ENCODE measurements at places on chromosomes 7 and 10.
A peak's percentile ranks its signal among the peaks of the same experiment; 100 is the strongest.

DNA sequence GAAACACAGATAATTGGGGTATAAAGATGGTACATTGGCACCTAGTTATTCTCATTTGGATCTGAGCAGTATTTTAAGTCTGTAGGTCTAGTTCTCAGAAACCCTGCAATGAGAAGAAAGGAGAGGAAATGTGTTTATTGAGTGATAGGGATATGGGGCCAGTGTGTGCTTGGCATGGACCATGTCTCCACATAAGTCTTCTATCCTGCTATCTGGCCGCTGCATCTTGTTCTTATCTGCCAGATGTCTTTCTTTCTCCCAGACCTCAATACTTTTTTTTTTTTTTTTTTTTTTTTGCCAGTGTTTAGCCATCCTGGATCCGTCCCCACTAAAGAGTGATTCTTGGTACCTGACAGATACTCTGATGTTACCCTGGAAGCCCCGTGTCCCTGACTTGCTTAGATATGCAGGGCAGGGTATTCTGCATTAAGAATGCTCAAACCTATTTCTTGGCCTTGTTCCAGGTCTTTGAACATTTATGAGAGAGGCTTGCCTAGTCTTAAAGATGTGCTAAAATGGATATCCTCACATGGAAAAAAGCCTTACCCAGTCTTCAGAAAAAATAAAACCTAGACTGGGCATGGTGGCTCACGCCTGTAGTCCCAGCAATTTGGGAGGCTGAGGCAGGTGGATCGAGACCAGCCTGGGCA lies 10.0 kb downstream of the MTURN start:
- DNase-seq: no peak

- DNase-seq: no peak
Measured at GRCh38 chr10:43039624-43040481, 37.0 kb upstream of the RET start.

DNA sequence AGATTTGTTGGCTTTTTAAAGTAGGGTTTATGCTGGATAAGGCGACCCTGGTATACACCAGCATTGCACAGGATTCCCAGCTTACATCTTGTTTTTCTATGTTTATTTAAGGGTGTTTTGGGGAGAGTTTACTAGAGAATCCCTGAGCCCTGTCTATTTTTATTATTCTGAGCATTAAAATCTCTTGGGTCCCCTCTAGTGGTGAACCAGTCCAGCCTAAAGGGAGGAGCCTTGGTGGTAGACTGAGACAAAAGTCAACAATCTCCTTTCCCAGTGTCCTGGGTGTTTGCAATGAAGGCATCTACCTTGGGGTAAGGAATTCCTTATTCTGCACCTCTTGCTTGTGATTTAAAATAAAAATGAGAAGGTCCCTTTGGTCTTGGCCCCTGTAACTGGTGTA lies 38.2 kb downstream of the ANTXRL start:
- DNase-seq: no peak

DNA sequence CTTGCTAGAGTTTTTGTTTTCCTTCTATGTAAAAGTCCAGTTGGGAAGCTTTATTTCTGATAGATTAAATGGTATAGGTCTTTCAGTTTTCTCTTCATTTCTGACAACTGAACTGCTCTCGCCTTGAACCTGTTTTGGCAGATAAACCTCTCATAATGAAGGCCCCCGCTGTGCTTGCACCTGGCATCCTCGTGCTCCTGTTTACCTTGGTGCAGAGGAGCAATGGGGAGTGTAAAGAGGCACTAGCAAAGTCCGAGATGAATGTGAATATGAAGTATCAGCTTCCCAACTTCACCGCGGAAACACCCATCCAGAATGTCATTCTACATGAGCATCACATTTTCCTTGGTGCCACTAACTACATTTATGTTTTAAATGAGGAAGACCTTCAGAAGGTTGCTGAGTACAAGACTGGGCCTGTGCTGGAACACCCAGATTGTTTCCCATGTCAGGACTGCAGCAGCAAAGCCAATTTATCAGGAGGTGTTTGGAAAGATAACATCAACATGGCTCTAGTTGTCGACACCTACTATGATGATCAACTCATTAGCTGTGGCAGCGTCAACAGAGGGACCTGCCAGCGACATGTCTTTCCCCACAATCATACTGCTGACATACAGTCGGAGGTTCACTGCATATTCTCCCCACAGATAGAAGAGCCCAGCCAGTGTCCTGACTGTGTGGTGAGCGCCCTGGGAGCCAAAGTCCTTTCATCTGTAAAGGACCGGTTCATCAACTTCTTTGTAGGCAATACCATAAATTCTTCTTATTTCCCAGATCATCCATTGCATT lies 27.1 kb downstream of the MET start:
- DNase-seq: no peak

DNA sequence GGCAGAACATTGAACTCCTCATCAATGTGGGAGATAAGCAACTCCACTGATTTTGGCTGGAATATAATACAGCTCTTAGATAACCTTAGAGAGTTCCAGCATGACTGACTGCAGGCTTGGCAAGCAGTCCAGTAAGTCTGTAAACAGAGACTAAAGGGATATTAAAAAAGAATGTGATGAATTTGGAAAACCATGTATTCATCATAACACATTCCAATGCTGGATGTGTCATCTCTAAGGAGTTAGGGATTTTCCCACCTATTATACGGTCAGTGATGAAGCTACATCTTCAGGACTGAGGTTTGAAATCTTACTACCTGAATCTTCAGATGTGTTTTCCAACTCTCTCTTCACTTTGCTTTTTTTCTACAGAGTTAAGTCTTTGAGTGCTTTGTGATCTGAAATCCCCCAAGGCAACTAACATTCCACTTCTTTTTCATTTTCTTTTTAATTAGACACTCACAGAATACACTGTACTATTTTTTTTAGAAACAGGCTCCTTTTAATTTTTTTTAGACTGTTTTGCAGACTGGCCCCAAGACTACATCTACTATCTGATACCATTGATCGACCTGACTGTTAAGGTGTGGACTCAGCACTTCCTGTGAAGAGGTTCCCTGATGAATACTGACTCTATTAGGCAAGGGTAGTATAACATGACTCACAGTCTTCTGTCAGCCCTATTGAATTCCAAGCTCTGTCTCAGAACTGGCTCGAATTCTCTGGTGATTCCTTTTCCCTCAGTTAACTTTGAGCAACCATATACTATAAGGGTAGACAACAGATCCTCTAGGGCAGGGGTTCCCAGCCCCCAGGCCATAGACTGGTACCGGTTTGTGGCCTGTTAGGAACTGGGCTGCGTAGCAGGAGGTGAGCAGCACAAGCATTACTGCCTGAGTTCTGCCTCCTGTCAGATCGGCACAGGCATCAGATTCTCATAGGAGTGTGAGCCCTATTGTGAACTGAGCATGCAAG lies 678.2 kb downstream of the GRM8 start:
- DNase-seq: peak; percentile 18

DNA sequence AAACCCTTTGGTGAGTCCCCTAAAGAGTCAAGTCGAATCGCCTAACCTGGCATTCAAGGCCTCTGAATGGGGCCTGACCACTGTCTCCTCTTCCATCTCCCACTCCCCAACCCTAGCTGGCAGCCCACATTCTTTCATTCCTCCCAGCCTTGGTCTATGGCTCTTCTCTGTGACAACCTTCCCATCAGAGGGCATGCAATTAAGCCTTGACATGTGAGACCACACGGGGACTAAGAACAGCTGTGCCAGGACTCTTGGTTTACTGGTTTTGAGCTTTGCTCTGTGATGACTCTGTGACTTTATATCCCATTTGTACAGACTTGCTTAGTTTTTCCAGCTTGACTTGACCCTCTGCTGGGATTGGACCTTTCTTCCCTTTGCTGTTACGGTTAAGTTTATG lies 116.6 kb downstream of the BUB3 start:
- DNase-seq: no peak

DNA sequence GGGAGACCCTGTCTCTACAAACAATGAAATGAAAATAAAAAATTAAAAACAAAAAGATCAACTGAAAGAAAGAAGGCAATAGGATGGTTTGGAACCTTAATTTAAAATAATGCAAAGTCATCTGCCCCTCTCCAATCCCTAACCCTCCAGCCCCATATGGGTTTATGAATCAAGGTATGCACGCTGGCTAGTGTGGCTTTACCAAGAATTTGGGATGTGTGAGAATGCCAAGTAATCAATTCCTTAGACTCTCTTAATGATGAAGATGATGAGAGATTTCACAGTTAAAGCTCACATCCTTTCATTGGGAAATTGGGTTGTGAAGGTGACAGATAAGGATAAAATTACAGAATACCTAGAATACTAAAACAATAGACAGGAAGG lies 147.1 kb upstream of the AOAH start:
- no peak for DNase-seq

- DNase-seq: no peak
Measured at GRCh38 chr7:117836-118614, 74.3 kb upstream of the FAM20C start.

DNA sequence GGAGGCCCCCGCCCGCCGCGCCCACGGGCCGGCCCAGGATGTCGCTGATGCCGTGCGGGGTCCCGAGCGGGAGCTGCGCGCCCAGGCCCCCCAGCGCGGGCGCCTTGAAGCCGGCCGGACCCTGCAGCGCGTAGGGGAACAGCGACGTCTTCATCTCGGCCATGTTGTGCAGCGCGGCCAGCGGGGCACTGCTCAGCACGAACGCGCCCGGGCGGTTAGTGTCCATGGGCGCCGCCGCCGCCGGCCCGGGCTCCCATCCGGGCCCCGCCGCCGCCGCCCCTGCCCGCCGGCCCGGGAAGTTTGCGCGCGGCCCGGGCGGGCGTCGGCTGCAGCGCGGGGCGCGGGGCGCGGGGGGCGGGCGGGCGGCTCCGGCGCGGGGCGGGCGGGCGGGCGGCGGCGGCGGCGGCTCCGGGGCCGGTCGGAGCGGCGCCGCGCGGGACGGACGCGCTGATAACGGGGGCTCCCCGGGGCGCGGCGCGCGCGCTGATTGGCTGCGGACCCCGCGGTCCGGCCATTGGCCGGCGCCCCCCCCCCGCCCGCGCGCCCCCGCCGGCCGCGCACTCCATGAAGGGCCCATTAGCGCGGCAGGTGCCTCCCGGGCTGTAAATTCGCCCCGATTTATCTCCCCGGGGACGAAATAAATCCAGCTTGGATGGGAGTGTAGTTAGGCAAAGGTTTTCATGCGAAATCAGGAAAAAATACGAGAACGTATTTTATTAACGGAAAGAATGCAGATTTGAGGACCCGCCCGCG lies at the start of gene NKX6-2:
Gene NKX6-2 (minus strand): TSS at position 425 of the 753 bp plus-strand sequence. CDS start 199 bp downstream, at position 226.
- no peak for DNase-seq

DNA sequence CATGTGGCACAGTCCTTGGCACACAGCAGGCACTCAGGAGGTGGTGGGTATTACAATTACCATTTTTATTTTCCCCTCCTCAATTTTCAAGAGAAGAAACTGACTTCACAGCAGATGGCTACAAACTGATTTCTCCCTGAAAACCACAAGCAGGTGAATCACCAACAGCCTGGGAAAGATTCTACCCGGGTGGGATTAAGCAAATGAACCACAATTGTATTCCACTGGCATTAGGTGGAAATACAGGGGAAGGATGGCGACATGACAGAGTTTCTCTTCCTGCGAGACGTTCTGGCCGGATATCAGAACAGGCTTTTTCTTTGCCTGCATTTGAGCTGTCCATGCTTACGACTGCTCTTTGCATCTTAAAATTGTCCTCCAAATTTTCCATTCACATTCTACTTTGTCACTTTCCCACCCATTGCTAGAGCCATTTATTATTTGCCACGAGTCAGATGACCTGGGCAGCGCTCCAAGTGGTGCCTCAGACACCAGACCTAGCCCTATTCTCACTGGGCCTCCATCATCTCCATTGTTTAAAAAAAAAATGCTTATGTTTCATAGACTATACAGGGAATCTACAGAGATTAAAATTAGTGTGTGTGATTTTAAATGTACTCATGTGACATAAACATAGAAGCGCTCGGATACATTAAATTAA lies 4.6 kb downstream of the DENND11 start:
- no peak for DNase-seq

- DNase-seq: no peak
Measured at GRCh38 chr7:44287488-44288380, 37.7 kb downstream of the CAMK2B start.

Measured in ELF-1 (cell line).